ENCODE measurements at places on chromosomes 4 and X.

GRCh38 chr4:159401226-159401712 is 298.4 kb downstream of the RAPGEF2 start:
- DNase-seq: no peak

- peak; percentile 43 for DNase-seq
These were observed 40.4 kb downstream of the NSG1 start for GRCh38 chr4:4427121-4427870.

GRCh38 chrX:71536285-71536684 is 3.4 kb downstream of the OGT start:
- DNase-seq: no peak

- no peak for DNase-seq
These were observed 114.7 kb downstream of the MXRA5 start for GRCh38 chrX:3231766-3232165.

- no peak for DNase-seq
These were observed 47.1 kb downstream of the PCDH7 start for GRCh38 chr4:30767147-30767845.

- no peak for DNase-seq
These were observed 29.9 kb downstream of the RP2 start for GRCh38 chrX:46866726-46867125.

GRCh38 chrX:39018541-39018940 is 217.3 kb downstream of the MID1IP1 start:
- DNase-seq: no peak

- DNase-seq: no peak
These were observed 58.6 kb upstream of the CHRNA9 start for GRCh38 chr4:40276546-40276945.

DNA sequence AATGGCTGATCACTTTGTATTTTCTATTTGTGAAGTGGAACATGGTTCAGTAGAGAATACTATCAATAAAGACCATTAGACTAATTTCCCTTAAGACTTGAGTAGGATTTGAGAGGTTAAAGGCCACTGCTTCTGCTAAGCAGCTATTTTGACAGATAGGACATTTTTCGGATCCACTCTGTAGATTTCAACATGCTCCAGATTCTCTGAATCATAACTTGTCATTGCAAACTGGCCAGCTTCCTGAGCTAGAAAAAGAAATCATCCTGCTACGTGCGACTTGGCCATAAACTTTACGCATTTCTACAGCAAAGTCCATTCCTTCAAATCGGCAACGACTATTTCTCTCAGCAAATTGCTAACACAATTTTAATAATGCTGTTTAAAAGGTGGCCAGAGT is 55.2 kb downstream of the MGST2 start:
- DNase-seq: no peak

All from NT2/D1 (cell line).